Amniotic stem cell (primary cell): ENCODE measurements at places on chromosomes 2 and 18.

GRCh38 chr18:3121259-3121658, 98.5 kb downstream of the MYOM1 start:
- DNase-seq = no peak

DNA sequence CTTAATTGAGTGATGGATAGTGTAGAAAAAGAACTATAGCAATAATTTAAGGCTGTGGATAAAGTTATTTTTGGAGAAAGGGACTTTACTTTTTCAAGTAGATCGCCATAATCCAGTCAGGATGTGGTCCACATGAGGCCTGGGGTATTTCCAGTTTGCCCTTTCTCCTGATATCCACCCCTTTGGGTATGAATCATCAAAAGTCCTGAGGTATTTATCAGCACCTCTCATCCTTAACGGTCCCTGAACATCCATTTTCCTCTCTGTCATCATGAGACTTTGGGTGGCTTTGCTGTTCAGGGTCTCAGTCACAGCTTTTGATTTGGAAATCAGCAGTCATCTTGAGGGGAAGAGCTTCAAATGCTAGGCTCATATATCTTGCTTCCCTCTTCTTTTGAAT, 39.3 kb upstream of the ELAC1 start:
- no peak for DNase-seq

GRCh38 chr2:53819634-53820033, 32.8 kb downstream of the ERLEC1 start:
- DNase-seq = no peak

DNA sequence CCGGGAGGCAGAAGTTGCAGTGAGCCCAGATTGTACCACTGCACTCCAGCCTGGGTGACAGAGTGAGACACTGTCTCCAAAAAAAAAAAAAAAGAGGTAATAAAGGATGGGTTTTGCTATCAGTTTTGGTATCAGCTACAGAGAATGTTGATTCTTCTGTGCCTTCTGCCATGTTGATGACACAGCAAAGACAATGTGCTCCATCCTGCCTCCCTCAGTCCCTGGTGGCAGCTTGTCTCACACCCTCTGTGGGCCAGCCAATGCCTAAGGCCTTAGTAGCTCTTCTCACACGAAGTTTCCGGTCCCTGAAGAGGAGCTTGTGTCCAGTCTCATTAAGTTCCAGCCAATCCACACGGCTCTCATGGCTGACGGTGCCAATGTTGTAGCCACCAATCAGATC, 17.6 kb downstream of the IFT172 start:
- DNase-seq = no peak

DNA sequence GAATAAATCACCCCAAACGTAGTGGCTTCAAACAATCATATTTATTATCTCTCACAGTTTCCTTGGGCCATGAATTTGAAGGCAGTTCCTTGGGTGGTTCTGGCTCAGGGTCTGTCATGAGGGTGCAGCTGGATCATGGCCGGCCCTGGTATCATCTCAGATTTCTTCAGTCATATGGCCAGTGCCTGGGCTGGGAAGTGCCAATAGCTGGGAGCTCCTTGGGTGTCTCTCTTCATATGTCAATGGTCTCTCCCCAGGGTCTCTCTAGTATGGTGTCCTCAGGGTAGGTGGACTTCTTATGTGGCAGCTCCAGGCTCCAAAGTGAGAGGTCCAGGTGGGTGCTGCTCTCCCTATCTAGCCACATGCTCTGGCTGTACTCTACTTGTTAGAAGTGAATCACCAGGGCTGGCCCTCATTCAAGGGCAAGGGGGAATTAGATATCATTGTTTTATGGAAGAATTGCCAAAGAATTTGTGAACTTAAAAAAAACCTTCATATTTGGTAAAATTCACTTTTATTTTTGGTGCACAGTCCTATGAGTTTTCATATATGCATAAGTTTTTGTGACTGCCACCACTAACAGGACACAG, 15.4 kb downstream of the FHOD3 start:
- DNase-seq = no peak

- DNase-seq = no peak
Measured at GRCh38 chr2:21372654-21373053, 248.9 kb downstream of the TDRD15 start.

DNA sequence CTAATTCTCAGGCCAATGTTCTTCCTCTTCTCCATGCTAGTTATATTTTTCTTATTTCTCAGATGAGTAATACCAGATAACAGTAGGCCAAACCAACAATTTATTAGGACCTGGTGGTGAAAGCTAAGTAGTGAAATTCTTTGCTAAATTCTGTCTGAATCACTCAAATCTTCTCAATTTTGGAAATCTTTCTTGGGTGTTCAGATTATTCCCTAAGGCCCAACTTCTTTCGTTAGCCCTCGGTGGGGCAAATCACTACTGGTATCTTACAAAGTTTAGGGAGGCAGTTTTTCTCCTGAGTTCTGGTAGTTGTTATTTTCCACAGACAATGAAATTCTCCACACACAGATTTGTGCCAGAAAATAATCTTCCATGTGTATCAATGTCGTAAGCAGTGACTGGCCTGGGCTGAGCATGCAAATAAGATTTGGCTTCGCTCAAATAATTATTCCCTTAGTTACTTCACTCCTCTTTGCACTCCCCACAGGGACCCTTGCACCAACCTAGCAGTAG, 443.5 kb upstream of the SLC14A2 start:
- DNase-seq = no peak

GRCh38 chr2:216761133-216761532, 65.8 kb upstream of the IGFBP5 start:
- DNase-seq = no peak
